ENCODE measurements at places on chromosomes 2 and 18.

DNA sequence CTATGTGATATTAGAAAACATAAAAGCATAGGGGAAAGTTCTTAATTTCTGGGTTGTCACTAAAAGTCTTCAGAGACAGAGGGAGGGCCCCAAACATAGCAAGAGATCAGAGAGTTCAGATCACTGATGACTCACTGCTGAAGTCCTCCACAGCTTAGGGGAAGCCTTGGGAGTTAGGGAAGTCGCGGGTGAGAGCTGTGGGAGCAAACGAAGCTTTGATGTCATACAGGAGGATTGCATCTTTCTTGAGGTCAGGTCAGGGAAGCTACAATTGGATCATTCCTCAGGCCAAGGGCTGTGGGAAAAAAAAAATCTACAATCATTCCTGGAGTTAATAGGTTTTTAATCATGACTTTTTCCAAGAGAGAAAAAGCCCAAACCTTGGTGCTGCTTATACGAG, 96.2 kb downstream of the COPS8 start:
- DNase-seq: peak; percentile 68

GRCh38 chr2:124623560-124623959, 598.5 kb downstream of the CNTNAP5 start:
- DNase-seq: no peak

GRCh38 chr18:31773774-31774476, 13.2 kb upstream of the SLC25A52 start:
- DNase-seq: no peak

GRCh38 chr18:79438898-79439627, 43.3 kb downstream of the NFATC1 start:
- DNase-seq: peak; percentile 76

DNA sequence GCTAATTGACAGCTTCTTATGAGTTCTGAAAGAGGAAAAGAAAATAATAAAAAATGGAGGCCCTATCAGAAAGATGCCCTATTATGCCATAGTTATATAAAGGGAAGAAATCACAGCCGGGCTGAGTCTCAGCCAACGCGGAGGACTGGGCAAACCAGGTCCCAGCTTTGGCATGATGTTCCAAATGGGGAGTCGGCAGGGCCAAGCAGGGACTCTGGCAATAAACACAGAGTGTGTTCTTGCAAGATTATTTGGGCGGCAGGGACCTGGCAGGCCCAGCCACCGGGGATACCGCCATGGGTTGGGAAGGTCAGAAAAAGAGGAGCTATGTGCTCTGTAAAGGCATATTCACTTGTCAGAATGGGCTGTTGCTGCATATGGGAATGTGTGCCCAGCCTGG, 694.9 kb downstream of the BCL11A start:
- DNase-seq: no peak
